ENCODE measurements at places on chromosomes 13 and 19.

DNA sequence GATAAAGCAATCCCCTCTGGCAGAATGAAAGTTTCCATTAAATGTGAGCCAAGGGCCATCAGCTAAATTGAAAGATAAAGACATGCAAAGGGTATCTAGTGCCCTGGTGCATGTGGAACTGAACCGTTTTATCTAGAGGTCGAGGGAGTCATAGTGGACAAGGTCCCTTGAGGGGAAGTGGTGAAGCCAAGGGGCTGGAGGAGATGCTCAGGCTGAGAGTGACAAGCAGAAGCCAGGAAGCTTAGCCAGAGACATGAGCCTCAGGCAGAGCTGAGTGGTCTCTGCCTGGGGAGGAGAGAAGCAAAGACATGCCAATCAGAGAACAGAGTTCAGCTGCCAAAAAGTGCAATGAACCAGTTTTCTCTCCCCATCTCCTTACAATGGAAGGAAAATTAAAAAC lies 68.1 kb upstream of the SLC10A2 start:
- DNase-seq: no peak

- DNase-seq: no peak
These were observed 14.0 kb downstream of the LRRC4B start for GRCh38 chr19:50554212-50554611.

DNA sequence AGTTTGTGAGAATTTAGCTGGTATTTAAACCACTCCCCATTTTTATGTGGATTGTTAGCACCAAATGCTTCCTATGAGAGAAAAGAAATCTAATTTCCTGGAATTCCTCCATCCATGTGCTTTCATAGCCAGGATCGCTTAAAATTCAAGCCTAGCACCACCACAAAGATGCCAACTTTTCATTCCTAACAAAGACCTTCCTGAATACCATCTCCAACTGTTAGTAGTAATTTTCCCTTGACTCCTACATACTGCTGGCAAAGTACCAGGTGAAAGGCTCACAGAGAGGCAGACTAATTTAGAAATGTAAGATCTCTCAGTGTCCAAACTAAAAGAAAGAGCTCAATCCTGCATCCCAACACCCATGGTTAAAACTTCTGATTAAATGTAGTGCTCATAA lies 386.3 kb downstream of the KCTD12 start:
- no peak for DNase-seq

GRCh38 chr13:66048888-66049287 lies 1181.2 kb downstream of the PCDH9 start:
- DNase-seq: no peak

GRCh38 chr13:45385320-45385719 lies 32.9 kb downstream of the SLC25A30 start:
- DNase-seq: no peak

DNA sequence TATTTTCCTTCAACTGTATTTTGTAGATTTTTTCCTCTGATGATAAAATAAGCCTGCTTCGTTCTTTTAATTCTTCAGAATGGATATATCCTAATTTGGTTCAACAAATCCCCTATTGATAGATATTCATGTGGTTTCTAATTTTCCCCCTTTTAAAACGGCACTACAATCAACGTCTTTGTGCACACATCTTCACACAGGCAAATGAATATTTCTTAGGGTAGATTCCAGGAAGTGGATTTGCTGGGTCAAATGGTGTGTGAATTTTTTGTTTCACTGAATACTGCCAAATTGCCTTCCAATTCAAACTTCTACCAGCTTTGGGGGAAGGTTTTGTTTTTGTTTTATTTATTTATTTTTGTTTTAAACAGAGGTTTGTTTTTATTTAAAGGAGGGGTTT lies 287.2 kb downstream of the FOXO1 start:
- no peak for DNase-seq

DNA sequence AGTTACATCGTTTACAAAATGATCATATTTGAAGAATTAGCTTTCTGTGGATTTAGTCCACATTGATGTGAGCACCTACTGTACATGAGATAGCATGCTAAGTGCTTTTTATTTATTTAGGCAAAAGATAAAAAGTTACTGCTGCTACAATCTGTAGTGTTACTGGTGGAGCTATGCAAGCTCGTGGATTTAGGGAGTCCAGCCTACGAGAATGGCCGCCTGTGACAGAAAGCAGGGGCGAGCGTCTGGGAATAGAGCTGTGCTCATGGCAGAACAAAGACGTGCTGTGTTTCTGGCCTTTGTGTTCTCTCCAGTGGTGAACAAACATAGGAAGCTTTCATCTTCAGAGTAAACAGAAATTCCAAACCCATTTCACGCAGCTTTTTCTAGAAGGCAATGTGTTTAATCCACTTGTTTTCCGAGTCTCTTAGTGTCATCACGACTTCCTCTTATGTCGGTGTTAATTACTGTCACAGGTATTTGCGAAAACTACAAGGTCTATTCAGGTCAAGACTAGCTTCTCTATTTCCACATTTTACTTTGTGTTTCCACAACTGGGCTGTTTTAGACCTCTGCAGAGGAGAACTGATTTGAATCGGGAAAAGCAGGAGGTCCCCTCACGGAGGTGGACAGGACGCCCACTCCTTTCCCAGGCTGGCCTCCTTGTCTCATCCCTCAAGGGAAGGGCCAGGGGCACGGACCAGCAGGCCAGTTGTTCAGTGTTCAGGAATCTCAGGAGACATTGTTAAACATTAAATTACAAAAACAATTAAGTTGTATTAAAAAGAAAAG lies 67.3 kb downstream of the ATP11A start:
- no peak for DNase-seq

DNA sequence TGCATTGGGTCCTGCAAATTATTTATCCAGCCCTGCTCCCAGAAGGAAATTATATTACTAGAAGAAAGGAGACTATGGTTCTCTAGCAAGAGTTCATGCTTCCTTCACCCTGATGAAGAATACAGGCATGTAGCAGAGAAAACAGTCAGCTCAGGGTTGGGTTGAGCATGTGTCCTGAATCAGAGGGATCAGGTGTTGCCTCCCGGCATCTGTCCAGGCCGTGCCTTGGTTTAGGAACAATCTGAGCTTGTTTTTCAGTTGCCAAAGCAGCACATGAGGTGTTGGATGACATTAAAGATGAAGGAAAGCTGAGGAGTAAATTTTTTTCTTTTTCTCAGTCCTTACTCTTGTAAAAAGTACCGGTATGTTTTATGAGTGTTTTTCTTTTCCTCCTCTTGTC lies 62.0 kb downstream of the KL start:
- no peak for DNase-seq

DNA sequence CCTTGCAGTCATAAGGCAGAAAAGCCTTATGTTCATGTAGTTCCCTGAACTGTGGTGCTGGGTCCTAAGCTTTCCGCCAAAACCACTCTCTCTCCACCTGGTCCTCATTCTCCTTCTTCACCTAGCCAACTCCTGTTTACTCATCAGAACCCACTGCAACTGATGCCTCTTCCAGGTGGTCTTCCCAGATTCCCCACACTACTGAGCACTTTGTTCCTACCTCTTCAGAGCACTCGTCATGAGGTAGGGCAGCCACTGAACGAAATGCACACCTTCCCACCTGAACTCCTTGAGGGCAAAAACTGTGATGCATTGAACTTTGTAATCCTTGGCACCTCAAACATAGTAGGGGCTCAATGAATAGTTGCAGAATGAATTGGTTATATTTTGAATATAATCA lies 100.4 kb downstream of the DOCK9 start:
- no peak for DNase-seq

DNA sequence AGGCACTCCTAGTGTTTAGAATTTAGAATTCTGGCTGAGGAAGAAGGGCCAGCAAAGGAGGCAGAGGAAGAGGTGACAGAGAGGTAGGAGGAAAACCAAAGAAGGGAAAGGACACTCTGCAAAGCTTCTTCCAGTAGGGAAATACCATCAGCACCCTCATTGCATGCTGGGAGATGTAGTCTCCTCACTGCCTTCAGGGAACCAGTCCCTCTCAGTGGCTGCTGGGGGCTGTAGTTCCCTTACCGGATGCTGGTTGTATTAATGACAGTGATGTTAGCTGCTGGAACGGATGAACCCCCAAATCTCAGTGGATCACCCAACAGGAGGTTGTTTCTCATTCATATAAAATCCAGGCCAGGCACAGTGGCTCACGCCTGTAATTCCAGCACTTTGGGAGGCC lies 10.1 kb downstream of the GRIN2D start:
- DNase-seq: peak; percentile 72

DNA sequence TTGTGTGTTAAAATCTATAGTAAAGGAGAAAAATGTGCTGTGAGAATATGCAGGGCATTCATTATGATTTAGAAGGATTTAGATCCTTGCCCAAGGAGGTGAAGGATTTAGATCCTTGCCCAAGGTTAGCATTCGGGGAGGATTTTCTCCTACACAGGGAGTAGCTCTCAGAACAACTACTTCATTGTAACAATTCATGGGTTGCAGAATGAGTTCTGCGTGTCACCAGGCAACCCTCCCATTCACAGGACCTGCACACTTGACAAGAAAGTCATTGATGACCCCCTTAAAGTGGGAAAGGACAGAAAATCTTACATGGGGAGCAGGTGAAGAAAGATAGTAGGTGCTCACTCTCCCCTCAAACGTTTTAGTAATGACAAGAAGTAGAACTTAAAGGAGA lies 167.1 kb upstream of the MAB21L1 start:
- no peak for DNase-seq

- DNase-seq: no peak
These were observed 14.8 kb upstream of the F7 start for GRCh38 chr13:113090806-113091205.

Data from CD4-positive, alpha-beta T cell treated with Interleukin-4 for 1 hour (primary cell).